GM13976 (cell line): ENCODE measurements at places on chromosomes 6 and 20.

- peak; percentile 77 for DNase-seq
Measured at GRCh38 chr6:1624058-1624850, 14.5 kb downstream of the FOXC1 start.

DNA sequence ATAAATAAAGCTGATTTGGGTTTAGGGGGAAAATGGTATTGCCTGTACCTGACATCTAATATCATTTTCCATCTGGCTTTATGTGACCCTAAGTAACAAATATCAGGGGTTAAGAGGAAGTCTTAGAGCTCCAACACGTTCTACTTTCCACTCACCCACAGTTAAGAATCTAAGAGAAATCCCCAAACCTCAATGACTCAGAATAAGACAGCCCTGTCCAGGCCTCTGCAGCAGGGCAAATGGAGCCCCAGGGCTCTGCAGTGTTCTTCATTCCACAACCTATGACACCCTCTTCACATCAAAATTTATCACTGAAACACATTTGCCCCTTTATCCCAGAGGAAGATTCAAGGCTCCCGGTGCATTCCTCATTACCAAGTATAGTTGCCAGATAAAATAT, 20.3 kb upstream of the TENT5A start:
- DNase-seq = peak; percentile 32

GRCh38 chr6:109966299-109966698, 11.8 kb upstream of the GPR6 start:
- no peak for DNase-seq

- no peak for DNase-seq
Measured at GRCh38 chr6:93196406-93196970, 222.9 kb downstream of the EPHA7 start.

GRCh38 chr6:161922631-161923119, 648.8 kb upstream of the AGPAT4 start:
- no peak for DNase-seq

GRCh38 chr6:70586114-70586513, 19.4 kb downstream of the SDHAF4 start:
- DNase-seq = peak; percentile 53

- DNase-seq = no peak
Measured at GRCh38 chr20:10469599-10469998, 34.5 kb downstream of the SLX4IP start.

- no peak for DNase-seq
Measured at GRCh38 chr20:47796971-47797370, 11.7 kb upstream of the SULF2 start.

GRCh38 chr20:57595041-57596030, 24.9 kb downstream of the ZBP1 start:
- no peak for DNase-seq

GRCh38 chr6:14149739-14150130, 32.2 kb downstream of the CD83 start:
- DNase-seq = no peak

DNA sequence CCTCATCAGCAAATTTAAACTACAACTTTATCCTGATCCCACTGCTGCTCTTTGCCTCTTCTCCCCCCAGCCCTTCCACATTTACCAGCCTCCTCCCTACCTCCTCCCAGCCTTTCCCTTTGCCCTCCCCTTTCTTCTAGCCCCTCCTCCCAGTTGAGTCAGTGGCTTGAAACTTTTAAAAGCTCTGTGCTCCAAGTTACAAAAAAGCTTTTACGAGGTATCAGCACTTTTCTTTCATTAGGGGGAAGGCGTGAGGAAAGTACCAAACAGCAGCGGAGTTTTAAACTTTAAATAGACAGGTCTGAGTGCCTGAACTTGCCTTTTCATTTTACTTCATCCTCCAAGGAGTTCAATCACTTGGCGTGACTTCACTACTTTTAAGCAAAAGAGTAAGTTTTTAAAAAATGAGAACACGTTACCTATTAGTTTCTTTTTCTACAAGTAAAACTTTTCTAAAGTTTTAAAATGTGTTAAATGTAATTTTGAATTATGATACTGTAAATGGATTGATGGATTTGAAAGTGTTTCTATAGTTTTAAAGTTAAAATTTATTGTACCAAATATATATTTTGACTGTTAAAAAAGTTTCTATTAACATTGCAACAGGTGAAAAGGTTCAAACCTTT, at the start of gene GJA1:
Gene GJA1 (plus strand): TSS at position 203 of the 626 bp plus-strand sequence. CDS start 11,202 bp downstream, outside the sequence.
- DNase-seq = no peak

- peak; percentile 93 for DNase-seq
Measured at GRCh38 chr20:63707558-63708300, at the start of the genes ARFRP1 and ZGPAT. TSS of gene ARFRP1 (minus strand) at chr20:63707976. CDS start at chr20:63707091, 885 bp downstream. TSS of gene ZGPAT (plus strand) at chr20:63708039. CDS start at chr20:63708581, 542 bp downstream.

DNA sequence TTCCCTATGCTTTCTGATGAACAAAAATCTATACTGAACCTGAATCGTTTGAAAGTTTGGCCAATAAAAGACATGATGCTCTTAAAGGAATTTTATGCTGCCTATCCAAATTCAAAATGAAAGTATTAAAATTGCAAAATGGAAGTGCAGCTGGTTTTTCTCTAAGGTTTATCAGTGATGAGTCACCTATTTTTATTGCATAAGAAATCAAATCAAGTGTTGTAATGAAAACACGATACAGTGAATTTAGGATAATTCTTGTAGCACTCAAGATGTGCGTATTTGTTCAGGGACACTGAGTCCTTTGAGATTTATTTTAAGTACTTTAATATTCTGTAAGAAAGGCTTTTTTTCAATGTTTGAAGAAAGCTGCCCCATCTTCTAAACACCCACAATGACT, 409.5 kb downstream of the ADGRB3 start:
- no peak for DNase-seq

DNA sequence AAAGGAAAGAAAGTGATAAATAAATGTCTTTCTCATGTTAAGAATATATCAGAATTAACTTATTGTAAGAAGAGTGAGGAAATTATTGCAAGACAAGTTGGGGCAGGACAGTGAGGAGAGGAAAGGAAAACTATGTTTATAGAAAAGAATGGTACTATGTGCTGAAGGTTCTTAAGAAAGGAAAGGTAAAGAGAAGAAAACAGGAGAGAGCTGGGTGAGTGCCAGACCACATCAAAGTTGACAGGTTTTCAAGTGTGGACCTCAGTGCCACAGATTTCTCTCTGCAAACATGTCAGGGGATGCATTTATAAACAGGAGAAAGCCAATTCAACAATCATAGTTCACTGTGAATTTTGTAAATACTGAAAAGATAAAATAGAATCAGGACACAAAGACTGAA, 439.2 kb downstream of the PKHD1 start:
- DNase-seq = no peak

DNA sequence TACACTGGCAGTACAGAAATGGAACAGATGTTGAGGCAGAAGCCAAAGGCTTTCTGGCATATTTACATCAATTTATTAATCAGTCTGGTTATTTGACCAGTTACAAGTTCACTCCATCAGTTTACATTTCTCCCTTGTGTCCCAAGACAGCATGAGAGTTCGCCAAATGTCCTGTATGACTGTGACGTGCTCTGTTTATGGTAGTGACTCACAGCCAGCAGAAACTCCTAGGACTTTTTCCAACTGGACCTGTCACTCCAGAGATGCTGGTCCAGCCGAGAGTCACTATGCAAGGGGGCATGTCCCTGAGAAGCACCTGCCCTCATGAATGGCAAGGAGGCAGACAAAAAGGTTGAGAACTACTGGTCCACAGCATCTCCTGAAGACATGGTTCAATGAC, 160.0 kb downstream of the LRFN2 start:
- no peak for DNase-seq

DNA sequence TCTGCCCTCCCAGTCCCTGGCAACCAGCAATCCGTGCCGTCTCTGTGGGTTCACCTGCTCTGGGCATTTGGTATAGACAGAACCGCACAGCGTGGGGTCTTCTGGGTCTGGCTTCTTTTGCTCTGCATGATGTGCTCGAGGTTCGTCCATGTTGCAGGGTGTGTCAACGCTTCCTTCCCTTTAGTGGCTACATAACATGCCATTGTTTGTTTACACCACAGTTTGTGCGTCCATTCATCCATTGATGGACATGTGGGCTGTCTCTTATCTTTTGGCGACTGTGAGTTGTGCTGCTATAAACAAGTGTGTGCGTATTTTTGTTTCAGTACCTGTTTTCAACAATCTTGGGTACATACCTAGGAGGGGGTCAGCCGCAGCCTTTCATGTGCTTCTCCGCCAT, 149.5 kb upstream of the RPS6KA2 start:
- DNase-seq = no peak

- DNase-seq = no peak
Measured at GRCh38 chr6:21961226-21961625, 335.6 kb downstream of the PRL start.
